ENCODE measurements at places on chromosomes 5 and 9.

DNA sequence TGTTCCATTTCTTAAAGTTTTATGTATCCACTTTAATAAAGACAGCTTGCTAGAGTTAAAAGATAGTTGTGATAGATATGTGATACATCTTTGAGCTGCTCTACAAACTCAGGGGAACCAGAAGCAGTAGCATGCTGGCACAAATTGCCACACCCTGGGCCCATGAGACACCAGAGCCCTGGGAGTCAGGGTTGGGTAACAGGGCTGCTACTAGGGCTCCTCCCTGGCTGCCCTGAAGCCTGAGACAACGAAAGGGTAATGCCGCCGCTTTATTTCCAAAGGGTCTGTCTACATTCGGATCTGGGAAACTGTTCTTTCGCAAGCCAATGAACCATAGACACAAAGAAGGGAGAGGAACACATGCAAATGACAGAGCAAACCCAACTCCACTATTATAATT lies 29.2 kb downstream of the PTPN3 start:
- no peak for DNase-seq

- no peak for DNase-seq
Measured at GRCh38 chr9:15144622-15145061, 162.4 kb downstream of the TTC39B start.

DNA sequence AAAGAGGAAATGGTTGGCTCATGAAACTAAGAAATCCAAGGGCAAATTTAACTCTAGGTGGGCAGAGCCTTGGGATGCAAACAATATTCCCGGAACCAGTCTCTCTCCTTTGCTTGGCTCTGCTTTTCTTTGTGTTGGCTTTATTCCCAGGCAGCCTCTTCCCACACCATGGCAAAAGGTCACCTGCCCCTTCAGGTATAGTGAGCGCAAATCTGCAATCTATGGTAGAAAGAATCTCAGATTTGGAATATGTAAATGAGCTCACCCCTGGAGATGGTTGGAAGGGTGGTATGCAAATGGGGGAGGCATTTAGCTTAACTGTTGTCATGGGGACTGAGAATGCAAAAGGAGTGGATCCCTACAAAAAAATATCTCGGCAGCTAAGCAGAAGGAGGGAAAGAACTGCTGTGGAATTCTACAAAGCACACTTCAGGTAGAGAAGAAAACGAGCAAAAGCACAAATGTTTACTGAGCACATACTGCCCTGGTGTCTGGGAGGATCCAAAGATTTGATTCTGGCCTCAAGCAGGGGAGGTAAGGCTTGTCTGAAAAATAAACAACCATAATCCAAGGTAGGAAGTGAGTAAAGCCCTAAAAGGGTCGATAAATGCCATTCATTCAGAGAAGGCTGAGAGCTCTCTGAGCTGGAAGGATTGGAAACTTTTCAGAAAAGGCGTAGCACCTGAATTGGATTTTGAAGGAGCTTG lies 139.7 kb downstream of the TLE1 start:
- no peak for DNase-seq

DNA sequence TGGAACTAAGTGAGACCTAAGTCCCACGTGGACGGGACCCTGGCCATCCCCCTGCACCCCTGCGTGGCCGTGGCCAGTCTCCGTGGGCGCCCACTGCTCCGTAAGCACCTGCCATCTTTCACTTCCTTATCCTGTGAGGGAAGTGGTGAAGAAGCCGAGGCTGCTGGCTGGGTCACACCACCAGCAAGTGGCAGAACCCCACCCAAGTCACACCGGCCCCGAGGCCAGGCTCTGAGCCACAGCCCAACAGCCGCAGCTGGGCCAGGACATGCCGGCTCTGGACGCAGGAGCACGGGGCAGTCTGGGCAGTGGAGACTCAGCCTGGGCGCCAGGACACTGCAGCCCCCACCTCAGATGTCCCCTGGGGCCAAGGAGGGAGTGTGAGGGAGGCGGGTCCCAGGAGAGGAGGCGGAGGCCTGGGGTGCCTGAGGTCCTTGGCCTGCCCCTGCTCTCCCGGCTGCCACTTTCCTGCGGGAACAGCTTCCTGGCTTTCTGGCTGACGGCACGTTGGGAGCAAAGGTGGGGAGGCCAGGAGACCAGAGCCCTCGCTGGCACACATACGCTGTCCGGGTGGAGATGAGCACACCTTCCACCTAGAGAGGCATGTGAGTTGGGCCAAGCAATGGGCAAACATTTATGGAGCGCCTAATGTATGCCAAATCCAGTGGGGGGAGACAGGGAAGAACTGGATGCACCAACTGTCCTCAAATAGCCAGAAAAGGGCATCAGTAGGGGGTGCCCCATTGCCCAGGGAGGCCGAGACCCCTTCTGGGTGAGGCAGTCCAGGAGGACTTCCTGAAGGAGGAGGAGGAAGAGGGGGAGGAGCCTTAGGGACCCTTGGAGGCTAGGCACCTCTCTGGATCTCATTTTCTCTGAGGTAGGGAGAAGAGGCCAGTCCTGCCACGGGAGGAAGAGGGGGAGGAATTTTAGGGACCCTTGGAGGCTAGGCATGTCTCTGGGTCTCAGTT lies 43.9 kb upstream of the EGFL7 start:
- DNase-seq: no peak

GRCh38 chr5:142697356-142698255 lies 11.7 kb upstream of the FGF1 start:
- no peak for DNase-seq

DNA sequence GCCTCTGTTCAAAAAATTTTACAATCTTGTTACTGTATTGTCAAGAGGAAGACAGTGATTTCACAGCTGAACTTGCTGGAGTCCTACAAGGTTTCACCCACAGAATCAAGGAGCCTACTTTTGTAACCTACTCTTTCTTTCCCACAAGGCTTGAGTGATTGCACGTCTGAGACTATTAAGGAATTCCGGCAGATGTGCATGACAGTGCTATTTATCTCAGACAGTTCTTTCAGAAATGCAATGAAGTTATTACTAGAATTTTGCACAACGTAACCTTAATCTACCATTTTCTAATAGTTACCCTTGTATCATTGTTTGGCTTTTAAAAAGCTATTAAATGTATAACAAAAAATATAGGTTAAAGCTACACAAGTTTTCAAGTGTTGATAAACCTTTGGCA lies 400.1 kb downstream of the PTPRD start:
- no peak for DNase-seq

DNA sequence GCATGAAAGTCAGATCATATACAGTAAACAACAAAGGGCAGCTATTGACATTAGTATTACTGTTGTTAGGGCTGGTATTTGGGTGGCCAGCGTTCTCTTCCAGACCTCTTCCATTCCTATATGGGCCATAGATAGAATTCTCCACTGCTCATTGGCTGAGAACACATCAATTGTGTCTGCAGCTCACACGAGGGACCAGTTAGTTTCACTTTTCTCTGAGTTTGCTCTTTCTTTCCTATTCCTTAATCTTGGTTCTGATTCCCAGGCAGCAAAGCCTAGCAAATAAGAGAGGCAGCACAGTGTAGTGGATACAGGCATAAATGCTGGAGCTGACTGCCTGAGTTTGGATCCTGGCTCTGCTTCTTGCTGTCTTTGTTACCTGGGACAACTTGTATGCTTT lies 476.4 kb downstream of the SPOCK1 start:
- no peak for DNase-seq

DNA sequence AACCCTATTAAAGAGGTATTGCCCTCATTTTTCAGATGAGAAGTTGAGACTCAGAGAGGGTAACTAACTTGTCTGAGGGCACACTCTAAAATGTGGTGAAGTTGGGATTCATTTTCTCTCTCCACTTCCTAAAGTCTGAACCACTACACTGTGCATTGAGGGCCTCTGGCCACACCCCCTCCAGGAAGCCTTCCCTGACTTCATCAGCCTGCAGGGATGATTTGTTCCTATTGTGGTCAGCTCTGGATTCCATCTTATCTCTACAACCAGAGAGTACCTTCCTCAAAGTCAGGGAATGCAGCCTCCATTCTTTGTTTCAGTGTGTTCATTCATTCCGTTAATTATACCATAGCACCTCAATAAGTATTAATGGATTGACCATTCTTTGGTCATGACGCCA lies 356.0 kb upstream of the PANK3 start:
- DNase-seq: no peak

DNA sequence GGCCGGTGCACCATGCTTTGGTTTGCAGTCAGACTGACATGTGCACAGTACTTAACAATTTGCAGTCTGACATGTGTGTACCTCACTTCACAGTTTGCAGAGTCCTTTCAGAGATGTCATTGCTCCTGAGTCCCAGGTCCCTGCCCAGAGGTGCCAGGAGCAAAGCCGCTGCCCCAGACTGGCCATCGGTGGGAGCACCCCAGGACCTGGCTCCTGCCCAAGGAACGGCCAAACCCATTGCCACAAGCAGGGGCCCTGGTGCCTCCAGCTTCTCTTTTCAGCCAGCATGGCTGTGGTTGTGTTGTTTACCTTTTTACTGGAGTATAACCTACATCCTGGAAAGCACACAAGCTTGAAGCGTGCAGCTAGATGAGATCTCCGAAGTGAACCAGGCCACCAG lies 28.6 kb downstream of the RASGEF1C start:
- no peak for DNase-seq

GRCh38 chr5:133121080-133121479 lies 69.3 kb downstream of the HSPA4 start:
- no peak for DNase-seq

DNA sequence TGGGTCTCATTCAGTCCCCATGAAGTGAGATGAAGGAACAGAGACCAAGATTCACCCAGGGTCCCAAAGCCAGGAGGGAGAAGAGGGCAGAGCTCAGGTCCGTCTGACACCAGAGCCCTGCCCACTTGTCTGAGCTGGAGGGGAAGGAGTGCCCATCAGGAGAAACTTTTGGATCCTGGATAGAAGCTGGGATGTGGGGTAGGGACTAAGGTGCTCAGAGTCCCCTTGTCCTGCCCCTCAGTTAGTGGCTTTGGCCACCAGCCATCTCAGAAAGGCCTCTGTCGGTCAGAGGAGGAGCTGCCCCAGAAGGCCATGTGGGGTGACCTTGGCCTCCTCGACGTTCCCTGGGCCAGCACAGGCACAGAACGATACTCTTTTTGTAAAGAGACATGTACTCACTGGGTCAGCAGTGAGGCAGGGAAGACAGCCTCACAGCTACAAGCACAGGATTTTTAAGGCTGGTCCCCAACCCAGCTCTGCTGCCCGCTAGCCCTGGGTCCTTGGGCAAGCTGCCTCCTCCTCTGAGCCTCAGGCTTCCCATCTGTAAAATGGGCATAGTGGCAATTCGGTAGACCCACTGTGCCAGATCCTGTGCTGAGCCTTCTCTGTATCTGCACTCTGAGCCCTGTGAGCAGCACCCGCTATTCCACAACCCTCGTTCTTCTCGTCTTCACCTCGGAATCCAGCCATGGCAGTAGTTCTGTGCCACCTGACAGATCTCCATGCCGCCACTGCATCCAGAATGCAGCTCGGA lies 49.4 kb downstream of the C9orf50 start:
- DNase-seq: no peak

DNA sequence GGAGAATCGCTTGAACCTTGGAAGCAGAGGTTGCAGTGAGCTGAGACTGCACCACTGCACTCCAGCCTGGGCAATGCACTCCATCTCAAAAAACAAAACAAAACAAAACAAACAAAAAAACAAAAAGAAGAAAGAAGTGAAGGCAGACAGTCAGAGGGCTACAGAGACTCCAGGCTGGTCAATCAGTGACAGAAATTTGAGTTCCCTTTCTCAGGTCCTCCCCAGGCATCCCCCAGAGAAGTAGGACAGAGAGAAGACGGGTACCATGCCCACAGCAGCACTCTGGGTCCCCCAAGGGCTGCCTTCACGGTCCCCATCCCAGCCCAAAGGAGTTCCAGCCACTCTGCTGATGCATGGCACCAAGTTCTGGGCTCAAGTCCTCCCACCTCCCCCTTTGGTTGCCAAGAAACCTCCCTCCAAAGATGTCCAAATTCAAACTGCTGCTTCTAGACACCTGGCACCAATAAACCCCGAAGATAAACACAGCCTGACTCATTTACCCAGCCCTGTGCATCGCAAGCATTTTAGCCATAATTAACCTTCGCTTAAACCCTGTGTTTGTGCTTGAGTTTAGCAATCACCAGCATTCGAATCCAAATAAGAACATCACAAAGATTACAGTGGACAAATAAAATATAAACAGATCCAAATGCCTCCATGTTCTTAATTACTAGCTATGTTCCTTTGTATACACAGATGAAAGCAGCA lies 24.0 kb downstream of the SEMA4D start:
- no peak for DNase-seq

DNA sequence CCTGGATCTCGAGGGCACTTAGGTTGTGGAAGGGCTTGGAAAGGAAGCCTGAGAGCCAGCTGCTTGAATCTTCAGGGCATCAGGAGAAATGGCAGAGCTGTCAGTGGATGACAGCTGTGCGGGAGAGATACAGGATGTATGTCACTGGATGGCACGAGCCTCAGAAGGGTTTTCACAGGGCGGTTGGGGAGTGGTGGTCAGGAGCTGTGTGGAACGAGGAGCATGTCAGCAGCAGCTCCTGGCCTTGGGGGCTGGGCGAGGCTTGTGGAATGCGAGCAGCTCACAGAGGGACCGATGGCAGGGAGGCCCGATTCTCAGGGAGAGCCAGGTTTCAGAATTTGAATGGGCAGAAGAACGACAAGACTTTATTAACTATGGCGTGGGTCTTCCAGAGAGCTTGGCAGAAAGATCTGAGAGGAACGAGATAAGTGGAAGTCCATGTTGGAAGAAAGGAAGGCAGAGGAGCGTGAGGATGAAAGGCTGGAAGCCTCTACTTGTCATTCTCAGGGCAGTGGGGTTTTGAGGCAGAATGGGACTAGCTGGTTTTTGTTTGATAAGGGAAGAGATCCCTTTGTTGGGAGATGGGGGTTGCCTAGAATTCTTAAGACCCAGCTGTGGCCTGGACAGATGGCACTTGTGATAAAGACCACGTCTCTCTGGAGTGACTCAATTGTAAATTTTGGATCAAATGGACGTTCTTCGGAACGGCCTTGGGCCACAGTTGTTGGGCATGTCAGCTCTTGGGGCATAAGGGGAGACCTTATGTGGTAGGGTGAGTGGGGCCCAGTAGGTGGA lies 60.3 kb downstream of the SNX30 start:
- no peak for DNase-seq

DNA sequence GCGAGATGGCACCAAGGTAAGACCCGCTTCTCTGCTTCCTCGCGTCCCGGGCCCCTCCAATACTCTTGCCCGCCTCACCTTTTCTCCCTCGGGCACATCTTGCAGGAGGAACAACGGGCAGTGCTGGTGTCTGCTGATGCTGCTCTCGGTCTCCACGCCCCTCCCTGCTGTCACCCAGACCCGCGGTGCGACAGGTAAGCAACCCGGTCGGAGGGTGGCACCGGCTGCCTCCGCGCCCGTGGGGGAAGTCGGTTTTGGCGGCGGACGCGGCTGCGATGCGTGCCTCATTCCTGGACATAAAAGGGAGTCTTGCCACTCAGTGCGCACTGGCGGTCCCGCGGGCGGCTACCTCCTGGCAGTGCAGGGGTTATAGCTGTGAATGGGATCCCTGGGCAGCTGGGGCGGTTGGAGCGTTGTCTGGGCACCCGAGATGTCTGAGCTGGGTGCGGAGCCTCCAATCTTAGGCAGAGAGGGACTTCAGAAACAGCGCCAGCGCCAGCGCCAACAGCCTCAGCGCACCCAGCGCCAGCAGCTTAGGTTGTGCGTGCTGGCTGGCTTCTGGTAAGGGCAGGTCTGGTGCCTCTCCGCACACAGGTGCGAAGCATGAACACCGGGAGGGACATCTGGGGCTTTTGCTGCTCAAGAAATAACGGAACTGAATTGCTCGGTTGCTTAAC lies 488 bp downstream of the COL15A1 start:
- DNase-seq: no peak
